IPS DF 6.9 (cell line): ENCODE measurements at places on chromosomes 6 and 20.
A peak's percentile ranks its signal among the peaks of the same experiment; 100 is the strongest.

- no peaks in the 10 kb centered on the region for H3K36me3 ChIP-seq
- H3K4me3 ChIP-seq: no peak overlapping the region
- 0 out of 2 replicates have a peak, but pooled peaks cover 3% of the 10 kb centered on the region for H3K4me1 ChIP-seq
- DNase-seq: peak; percentile 11
- no peaks in the 10 kb centered on the region for H3K27me3 ChIP-seq
These were observed 209.6 kb upstream of the PCSK2 start for GRCh38 chr20:17017232-17017631.

- H3K27ac ChIP-seq: no peak overlapping the region
- H3K4me3 ChIP-seq: no peak overlapping the region
- no peaks in the 10 kb centered on the region for H3K36me3 ChIP-seq
- no peaks in the 10 kb centered on the region for H3K27me3 ChIP-seq
- DNase-seq: no peak
These were observed 91.7 kb downstream of the GJA10 start for GRCh38 chr6:89985751-89986493.

GRCh38 chr6:34179106-34179720 is 33.3 kb upstream of the GRM4 start:
- no peaks in the 10 kb centered on the region for H3K27me3 ChIP-seq
- no peak overlapping the region for H3K4me3 ChIP-seq
- H3K36me3 ChIP-seq: no peaks in the 10 kb centered on the region
- DNase-seq: no peak
- 0 out of 2 replicates have a peak, but pooled peaks cover 1% of the 10 kb centered on the region for H3K4me1 ChIP-seq

GRCh38 chr6:6724539-6725467 is 136.3 kb downstream of the LY86 start:
- H3K27me3 ChIP-seq: no peaks in the 10 kb centered on the region
- H3K36me3 ChIP-seq: no peaks in the 10 kb centered on the region
- no peak for DNase-seq
- H3K4me1 ChIP-seq: peaks cover 12% of the 10 kb centered on the region; the same call in 1 of the 2 replicates
- H3K4me3 ChIP-seq: no peak overlapping the region
- H3K27ac ChIP-seq: no peak overlapping the region

DNA sequence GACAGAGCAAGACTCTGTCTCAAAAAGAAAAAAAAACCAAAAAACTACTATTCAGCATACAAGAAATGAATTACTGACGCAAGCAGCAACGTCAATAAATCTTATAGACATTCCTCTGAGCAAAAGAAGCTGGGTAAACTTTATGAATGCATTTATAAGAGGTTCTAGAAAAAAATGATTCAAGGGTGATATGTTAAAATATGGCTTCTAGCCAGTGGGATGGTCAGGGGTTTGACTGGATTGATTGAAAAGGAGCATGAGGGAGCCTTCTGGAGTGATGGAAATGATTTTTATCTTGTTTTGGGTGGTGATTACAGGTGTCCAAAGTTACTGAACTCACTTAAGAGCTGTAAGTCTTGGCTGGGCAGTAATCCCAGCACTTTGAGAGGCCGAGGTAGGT is 64.9 kb upstream of the SALL4 start:
- no peaks in the 10 kb centered on the region for H3K27me3 ChIP-seq
- H3K36me3 ChIP-seq: no peaks in the 10 kb centered on the region
- H3K27ac ChIP-seq: no peak overlapping the region
- H3K4me1 ChIP-seq: peaks cover 2% of the 10 kb centered on the region
- DNase-seq: no peak

DNA sequence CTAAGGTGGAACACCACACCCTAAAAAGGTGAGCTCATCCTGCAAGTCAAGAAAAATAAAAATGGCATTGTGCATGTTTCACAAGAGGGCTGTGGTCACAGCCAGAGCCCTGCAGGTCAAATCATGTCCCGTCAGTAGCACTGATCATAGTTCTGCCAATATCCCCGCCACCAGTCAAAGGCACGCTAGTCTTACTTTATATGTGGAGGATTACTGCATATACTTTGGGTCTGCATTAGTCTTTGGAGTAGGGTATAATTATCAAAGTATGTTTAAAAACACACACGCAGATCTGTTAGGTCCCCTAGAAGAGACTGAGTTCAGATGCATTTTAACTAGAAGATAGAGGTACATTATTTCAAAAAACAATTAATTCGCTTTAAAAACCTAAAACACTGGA is 1.8 kb downstream of the PERP start:
- DNase-seq: no peak
- no peaks in the 10 kb centered on the region for H3K36me3 ChIP-seq
- no peak overlapping the region for H3K27ac ChIP-seq
- H3K4me1 ChIP-seq: no peaks in the 10 kb centered on the region

GRCh38 chr20:20253744-20254330 is 114.1 kb upstream of the INSM1 start:
- H3K4me3 ChIP-seq: no peak overlapping the region
- no peaks in the 10 kb centered on the region for H3K4me1 ChIP-seq
- no peaks in the 10 kb centered on the region for H3K36me3 ChIP-seq
- no peak overlapping the region for H3K27ac ChIP-seq
- no peaks in the 10 kb centered on the region for H3K27me3 ChIP-seq
